ENCODE measurements at places on chromosomes 3 and 15.

- no peak for DNase-seq
Measured at GRCh38 chr3:4472312-4472711, 5.2 kb upstream of the SUMF1 start.

DNA sequence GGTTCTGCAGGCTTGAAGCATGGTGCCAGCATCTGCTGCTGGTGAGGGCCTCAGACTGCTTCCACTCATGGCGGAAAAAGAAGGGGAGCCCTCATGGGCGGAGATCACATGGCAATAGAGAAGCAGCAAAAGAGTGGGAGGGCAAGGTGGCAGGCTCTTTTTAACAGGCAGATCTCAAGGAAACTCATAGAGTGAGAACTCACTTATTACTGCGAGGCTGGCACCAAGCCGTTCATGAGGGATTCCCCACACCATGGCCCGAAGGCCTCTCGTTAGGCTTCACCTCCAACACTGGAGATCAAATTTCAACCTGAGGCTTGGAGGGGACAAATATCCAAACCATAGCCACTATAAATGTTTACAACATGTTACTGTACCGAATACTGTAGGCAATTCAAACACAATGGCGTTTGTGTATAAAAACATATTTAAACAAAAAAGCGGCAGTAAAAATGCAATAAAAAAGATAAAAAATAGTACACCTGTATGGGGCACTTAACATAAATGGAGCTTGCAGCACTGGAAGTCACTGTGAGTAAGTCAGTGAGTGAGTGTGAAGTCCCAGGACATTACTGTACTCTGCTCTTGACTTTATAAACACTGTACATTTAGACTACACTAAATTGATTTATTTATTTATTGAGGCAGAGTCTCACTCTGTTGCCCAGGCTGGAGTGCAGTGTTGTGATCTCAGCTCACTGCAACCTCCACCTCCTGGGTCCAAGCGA, 18.8 kb upstream of the MOBP start:
- DNase-seq: no peak

DNA sequence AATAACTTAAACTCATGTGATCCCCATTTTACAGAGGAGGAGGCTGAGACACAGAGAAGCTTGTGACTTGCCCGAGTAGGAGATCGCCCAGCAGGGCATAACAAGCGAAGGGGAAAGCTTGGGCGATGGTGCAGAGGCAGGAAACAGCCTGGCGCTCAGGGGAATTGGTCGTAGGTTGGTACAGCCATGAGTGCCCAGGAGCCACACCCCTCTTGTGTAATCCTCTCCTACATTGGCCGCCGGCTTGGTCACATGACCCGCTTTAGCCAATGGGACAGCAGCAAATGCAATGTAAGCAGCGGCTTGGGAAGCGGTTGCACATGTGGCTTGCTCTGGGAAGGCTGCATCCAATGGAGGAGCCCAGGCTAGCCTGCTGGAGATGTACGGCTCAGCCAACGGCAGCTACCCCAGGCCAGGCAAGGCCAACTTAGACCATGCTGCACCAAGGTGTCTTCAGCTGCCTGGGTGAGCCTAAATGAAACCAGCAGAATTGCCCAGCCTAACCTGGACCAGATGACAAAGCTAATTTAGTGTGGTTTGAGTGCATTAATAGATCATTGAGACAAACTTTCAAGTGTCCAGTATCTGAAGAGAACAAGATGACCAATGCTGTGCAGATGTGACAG, 50.3 kb upstream of the SLC6A6 start:
- no peak for DNase-seq

DNA sequence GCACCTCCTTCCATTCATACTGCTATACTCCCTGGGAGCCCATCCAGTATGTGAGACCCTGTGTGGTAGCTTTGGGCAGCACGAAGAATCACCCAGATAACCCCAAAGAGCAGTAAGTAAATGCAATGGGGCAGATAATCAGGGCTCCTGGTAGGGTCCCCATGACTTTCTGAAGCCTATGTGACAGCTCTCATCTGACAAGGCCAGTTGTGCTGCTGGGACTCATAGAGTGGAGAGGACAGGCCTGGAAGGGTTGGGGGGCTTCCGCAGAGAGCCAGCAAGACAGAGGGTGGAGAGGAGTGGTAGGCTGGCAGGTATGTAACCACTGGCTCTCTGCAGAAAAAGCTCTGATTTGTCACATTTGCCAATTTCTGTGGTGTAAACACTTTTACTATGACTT, 3.2 kb upstream of the SLC6A20 start:
- no peak for DNase-seq

DNA sequence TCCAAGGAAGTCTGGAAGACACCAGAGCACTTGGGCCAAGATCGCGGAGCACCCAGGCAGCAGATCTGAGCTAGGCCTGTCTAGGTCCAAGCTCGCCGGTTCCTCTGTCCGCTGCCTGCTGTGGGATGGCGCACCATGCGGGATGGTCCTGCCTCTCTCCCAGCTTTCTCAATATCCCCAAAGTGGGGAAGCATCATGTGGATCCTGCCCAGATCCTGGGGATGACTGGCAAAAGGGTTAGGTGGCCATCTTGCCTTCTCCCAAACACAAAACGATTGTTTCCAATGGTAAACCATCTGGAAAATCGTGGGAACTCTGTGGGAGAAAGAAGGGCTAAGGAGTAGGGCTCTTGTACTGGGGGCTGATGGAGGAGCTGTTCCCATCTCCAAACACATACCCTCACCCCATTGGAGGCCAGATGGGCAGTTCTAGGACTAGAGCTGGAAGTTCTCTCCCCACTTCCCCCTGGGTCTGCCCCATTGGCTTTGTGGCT, 8.9 kb downstream of the PRKCD start:
- no peak for DNase-seq

DNA sequence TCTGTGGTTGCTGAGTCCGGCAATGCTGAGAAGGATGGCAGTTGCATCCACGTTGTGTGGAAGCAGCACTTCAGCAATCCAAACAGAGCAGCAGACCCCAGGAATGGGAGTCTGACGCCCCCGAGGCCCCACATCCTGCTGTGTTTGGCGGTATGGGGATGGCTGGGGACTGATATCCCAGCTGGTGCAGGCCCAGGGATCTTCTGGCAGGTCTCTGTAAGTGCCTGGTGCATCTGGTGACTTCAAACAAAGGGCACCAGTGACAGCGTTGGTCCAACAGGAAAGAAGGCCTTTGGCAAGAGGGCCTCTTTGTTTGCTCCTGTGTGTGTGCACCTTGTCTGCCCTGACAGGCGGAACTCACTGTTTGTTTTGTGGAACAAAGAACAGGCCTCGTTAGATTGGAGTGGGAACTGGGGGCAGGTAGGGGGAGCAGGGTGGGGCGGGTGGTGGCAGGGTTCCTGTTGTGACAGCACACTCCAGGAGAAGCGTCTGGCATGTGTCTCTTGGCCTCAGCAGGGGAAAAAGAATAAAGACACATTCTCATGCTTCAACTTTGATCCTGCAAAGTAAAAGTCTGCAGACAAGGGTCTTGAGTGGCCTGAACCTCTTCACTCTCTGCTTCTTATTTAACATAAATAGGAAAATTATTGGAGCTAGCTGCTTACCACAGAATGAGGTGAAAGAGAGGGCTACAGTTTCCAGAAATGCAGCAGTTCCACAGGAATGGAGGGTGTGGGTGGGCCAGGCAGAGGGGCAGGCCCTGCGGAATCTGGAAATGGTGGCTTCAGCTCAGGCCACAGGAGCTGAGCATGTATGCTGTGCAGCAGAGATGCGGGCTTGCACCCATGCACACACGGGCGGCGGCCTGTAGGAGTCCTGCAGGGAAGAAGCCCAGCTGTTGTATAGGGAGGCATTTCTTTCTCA, 94.5 kb upstream of the MYZAP start:
- DNase-seq: no peak

Data from esophagus squamous epithelium (tissue), 5 donors.